ENCODE measurements at places on chromosomes 2 and 18. TPM values are rescaled to one million over a fixed set of nuclear protein-coding genes. Genes with fewer than 3 reads are reported as not detected.

DNA sequence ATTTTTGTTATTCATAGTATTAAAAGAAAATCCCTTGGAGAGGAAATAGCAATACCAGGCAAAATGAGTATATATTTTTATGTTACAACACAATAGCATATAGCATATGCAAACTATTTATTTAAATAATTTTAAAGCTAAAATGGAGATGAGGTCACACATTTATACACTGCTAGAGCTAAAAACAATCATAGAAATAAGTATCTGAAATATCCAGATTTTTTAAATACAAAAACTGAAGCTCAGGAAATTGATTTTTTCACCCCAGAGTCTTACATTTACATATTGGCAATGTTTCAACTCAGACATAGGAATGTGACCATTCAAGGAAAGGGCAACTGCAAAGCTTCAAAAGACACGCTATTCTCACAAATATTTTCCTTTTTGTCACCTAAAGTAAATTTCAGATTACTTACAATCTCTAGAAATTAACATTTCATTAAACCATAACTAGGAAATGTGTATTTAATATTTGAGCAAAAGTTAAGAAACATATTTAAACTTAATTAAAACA lies 8.9 kb downstream of the TFPI start:
- no peak for DNase-seq

GRCh38 chr18:47413327-47413726 lies 161.9 kb upstream of the SKOR2 start:
- peak; percentile 32 for DNase-seq

ZNF396 gene
- total RNA-seq = 1.5 TPM

DNA sequence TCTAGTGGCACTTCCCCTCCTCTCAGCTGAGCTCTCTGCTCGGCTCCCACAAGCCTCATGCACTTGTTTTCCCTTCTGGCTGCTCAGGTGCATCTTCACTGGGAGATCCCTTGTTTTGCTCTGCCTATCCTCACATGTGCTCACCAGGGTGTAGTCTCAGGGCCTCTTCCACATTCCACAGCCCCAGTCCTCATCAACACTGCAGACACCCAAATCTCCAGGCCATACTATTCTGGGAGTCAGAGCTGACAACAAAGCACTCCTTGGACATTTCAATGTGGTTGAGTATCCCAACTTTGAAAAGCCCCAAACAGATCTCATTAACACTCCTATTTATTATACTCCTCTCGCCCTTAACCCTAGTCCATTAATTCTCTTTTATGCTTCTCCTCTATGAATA lies 71.3 kb downstream of the CCDC93 start:
- DNase-seq = no peak

GRCh38 chr18:12604445-12605007 lies 53.4 kb downstream of the SPIRE1 start:
- DNase-seq = no peak

DNA sequence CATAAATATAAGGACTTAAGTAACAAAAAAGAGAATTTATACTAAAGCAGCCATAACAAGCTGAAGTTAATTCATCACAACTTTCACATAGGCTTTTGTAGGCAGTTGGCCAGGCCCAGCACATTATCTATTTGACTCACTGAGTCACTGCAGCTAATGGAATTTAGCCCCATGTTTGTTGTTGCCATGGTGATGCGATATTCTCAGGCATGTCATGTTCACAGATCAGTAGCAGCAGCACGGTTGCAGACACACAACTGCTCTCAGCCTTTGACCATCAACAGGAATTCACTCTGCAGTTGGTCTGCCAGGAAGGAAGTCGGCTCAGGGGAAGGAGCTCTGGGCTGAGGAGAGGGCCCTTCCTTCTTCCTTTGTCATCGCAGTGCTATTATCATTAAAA lies 639.8 kb downstream of the TMEM182 start:
- peak; percentile 80 for DNase-seq

DNA sequence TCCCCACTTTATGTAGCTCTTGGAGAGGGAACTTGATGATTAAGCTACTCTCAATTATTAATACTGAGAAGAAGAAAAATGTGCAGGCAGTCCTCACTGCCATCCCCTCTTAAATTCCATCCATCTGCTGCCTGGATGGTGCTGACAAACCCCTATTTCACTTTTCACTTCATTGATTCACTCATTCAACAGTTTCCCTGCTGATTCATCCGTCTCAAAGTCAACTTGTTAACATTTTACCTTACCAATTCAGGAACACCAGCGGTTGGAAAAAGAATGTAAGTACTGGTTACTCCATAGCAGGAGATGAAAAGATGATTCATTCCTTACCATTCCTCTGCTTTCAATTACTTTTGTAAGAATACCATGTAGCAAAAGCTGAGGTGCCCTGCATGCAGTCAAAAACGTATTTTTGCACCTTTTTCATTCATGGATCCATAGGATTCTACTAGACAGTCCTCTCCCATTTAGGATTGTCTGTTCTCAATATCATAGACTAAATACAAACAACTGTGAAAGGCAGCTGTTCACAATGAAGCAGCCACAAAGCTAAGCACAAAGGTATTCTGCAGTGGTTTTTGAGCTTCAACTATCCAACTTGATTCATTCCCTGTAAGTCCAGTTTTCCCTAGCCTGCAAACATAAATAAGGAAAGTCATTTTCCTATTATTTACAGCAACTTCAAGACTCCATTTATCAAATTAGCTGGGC lies 262.0 kb downstream of the MREG start:
- no peak for DNase-seq

DNA sequence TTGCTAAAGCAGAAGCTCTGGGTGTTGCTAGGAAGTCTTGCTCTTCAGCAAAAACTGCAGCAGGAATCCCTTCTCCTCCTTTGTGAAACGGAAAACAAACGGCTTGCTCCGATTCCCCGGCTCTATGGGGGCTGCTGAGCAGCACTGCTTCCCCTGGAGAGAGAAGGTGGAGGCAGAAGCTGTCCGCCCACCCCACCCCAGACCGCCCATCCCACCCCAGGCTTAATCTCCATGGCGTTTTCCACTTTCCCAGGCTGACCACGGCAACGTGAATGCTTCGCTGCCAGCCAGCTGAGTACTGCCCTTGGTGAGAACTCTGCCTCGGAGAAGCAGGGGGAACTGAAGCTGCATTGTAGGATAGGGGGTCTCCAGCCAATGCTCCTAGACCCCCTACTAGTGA lies 139.2 kb downstream of the BCL2 start:
- DNase-seq = no peak

GRCh38 chr2:16726577-16726976 lies 60.9 kb upstream of the CYRIA start:
- DNase-seq = no peak

DNA sequence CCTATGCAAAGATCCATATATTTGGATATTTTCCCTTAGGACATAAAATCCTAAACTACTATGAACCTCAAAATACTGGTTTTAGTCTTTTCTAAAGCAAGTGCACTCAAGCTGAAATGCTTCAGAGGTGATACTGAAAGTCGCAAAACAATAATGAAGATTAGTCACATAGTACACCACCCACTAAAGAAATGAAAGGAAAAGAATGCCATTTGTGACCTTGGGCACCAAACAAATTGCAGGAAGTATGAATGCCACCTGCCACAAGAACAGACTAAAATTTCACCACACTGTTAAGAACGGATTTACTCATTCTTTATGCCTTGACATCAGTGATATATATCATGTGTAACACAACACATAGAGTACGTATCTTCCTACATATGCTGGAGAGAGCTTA lies 161.5 kb downstream of the ZNF521 start:
- no peak for DNase-seq

DNA sequence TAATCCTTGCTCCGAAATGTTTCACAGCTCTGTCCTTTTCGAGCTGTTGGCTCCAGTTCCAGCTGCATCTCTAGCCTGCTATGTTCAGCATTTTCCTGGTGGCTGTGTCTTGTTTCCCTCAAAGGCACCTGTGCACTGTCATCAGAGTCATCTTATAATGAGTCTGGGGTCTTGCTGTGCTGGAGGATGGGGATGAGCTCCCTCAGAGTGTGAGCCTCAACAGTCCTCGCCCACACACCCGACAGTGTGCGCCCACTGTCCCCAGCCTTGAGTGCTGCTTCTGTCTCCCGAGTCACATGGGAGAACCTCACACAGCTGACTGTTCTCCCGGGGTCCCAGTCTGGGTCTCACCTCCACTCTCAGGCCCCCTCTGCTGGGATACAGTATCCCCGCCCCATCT lies 25.4 kb downstream of the SPP2 start:
- DNase-seq = no peak

DNA sequence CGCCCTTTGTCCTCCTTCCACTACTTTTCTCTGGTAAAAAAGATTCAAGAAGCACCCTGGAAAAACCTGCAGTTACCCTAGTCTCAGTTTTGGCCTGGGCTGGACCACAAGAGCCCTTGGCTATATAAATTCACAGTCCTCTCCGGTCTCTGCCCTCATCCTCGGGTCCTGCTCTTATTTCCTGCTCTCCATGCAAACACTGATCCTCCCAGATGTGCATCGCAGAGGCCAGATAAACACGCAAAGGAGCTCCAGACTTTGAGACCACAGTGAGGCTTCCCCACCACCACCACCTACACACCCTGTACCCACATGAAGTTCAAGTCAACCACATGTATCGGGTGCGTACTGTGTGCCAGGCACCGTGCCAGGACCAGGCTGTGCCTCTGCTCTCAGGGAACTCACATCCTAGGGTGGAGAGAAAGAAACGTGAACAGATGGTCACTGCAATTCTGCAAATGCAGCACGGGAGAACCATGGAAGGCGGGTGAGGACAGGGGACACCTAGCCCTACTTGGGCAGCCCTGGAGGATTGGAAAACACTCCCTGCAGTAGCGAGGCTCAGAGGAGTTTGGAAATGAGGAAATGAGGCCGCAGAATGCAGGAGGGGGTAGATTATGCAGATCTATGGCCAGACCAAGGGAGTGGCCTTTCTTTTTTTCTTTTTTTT lies 7.4 kb downstream of the CTDSP1 start:
- DNase-seq = peak; percentile 78

- DNase-seq = no peak
Measured at GRCh38 chr2:162327134-162327769, 8.8 kb upstream of the IFIH1 start.

DNA sequence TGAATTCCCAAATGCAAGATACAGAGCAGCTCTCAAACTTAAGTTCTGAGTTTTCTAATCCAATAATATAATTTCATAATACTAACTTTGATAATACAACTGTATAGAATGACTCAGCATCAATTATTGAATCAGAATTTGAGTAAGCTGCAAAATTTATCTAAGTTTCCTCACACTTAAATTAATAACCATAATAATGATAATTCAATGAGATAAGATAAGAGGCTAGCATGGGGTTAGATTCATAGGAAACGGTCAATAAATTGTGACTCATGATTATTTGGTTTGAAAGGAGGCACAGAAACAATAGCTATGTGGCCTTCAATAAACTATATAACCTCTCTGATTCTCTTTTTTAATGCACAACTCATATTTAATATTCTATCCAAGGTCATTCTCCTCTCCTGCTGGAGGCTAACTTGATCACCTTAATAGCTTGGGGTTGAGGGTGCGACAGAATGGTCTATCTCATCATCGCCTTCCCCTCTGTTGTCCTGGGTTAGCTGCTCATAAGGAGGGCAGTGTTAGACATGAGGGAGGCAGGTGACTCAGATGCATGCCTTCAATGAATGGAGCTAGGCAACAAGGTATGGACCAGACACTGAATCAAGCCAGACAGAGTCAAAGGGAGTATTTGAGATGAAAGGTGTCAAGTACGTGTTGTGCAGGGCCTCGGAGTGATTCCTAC lies 36.2 kb upstream of the BMP10 start:
- DNase-seq = no peak

HJURP gene
- 9.8 TPM for total RNA-seq

ANKRD30BL gene
- 0.31 TPM for total RNA-seq

DNA sequence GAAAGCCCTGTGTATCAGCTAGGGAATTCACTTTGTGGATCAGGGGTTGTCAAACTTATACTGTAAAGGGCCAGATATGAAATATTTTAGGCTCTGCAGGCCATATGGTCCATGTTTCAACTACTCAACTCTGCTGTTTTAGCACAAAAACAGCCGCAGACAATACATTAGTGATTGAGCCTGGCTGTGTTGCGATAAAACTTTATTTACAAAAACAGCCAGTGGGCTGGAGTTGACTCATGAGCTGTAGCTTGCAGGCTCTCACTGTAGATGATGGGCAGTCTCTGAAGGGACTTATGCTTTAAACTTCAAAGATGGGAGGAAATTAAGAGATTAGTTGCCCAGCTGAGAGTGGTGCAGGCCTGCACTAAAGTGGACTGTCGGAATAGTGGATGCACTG lies 33.1 kb downstream of the WDR7 start:
- DNase-seq = no peak

TMEM17 gene
- 1.8 TPM for total RNA-seq

DNA sequence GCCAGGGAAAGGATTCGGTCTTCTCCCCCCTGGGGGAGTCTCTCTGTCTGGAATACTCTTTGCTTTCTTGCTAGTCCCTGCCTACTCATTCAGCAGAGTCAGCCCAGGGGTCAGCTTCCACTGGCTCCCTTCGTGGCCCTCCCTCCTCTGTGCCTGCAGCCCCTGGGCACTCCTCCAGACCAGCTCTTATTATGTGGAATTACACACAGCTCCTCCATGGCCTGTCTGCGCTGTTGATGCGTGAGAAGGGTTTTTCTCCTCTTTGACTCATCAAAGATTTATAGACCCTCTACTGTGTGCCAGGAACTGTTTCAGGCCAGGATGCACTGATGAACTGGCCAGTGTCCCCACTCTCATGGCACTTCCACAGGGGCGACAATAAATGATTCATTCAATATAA lies 44.4 kb downstream of the ST8SIA5 start:
- DNase-seq = peak; percentile 33

CDH20 gene
- 1.1 TPM for total RNA-seq

- no peak for DNase-seq
Measured at GRCh38 chr18:340044-340443, 72.2 kb upstream of the THOC1 start.

DNA sequence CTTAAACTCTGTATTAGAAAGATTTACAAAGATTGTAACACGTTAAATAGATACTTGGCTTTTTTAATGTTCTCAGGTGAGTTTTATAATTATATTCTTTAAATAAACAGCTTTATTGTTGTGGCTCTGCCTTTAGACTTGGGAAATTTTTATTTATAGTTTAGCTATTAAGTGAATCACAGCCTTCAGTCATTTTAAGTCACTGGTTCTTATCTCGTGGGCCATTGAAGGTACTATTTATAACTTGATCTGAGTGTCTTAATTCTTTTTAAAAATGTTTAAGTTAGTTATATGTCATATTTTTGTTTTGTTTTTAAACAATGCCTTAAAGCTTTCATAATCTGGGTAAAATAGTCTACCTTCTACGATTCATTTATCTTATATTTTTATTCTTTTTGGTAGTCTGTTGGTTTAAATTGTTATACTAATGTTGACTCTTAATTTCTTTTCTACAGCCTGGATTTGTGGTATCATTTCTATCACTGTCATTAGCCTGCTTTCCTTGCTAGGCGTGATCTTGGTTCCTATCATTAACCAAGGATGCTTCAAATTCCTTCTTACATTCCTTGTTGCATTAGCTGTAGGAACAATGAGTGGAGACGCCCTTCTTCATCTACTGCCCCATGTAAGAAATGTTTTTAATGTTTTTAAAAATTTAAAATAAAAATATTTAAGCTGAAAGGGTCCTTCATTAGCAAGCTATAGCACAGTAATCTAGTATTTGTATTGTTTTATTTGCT lies 49.3 kb downstream of the SLC39A10 start:
- no peak for DNase-seq

TBR1 gene
- total RNA-seq = not detected
